ENCODE measurements at places on chromosomes 12 and 14. TPM values are rescaled to one million over a fixed set of nuclear protein-coding genes. Genes with fewer than 3 reads are reported as not detected.

DNA sequence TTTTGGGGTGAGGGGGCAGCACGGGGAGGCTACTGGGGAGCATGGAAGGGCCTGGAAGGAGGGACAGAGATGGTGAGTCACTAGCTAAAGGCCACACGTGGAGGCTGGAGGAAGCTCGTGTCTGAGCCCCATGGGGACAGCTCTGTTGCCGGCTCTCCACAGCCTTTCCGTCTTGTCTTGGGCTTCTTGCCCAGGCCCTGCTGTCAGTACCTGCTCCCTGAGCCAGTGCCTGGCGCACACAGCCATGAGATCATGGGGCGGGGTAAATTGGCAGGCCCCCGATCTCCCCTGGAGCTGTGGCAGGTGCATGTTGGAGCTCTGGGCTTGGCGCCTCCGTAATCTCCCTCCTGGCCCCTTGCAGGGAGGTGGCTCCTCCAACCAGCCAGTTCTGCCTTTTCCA, 16.1 kb upstream of the KRT80 start:
- no peak for DNase-seq

The NTF3 gene
- total RNA-seq: not detected

The DNAJC22 gene
- total RNA-seq: not detected

The KCNMB4 gene
- not detected for total RNA-seq

All from natural killer cell (primary cell).